Liver (tissue), 10 donors: ENCODE measurements at places on chromosomes 2 and 18. TPM values are rescaled to one million over a fixed set of nuclear protein-coding genes. Genes with fewer than 3 reads are reported as not detected.

Gene UPP2
- total RNA-seq, result 0.51 TPM

Gene NMUR1
- 0.23 TPM for total RNA-seq

DNA sequence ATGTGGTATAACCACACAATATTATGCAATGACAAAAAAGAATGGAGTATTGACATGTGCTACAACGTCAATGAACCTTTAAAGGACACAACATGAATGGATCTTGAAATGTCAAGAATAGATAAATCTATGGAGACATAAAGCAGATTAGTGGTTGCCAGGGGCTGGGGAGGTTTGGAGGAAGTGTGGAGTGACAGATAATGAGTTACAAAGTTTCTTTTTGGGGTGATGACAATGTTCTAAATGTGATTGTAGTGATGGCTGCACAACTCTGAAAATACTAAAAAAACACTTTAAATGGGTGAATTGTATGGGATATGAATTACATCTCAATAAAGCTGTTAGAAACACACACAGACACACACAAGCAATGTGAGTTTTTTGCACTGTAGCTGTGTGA, 37.4 kb upstream of the C1D start:
- H3K36me3 ChIP-seq, result no peaks in the 10 kb centered on the region
- no peaks in the 10 kb centered on the region for H3K4me1 ChIP-seq
- no peak overlapping the region for H3K27ac ChIP-seq
- no peak overlapping the region for H3K4me3 ChIP-seq
- DNase-seq, result no peak
- no peaks in the 10 kb centered on the region for H3K27me3 ChIP-seq

DNA sequence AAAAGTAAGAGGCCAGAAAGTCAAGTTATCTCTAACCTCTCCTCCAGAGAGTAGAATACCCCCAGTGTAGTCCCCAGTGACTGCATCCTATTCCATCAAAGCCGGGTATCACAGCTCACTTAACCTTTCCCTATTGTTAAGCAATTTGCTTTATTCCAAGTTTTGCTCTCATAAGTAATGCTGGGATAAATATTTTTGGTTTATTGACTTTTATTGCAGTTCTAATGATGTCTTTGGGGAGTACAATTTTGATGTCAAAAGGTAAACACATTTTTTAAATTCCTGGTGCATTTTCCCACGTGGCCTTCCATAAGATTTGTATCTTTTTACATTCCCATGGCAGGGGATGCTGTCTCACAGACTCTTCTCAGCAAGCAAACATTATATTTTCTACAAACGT, 43.3 kb downstream of the CMPK2 start:
- no peak overlapping the region for H3K4me3 ChIP-seq
- H3K27ac ChIP-seq, result no peak overlapping the region
- no peaks in the 10 kb centered on the region for H3K36me3 ChIP-seq
- H3K27me3 ChIP-seq, result no peaks in the 10 kb centered on the region
- DNase-seq, result no peak

Gene SOX11
- not detected for total RNA-seq

- H3K36me3 ChIP-seq, result no peaks in the 10 kb centered on the region
- DNase-seq, result no peak
- no peaks in the 10 kb centered on the region for H3K27me3 ChIP-seq
- no peaks in the 10 kb centered on the region for H3K4me1 ChIP-seq
These were observed 441.8 kb downstream of the SETBP1 start for GRCh38 chr18:45122506-45122905.

GRCh38 chr2:42123426-42123825, 45.7 kb upstream of the EML4 start:
- H3K36me3 ChIP-seq, result no peaks in the 10 kb centered on the region
- DNase-seq, result no peak
- no peak overlapping the region for H3K4me3 ChIP-seq
- H3K27ac ChIP-seq, result no peak overlapping the region
- no peaks in the 10 kb centered on the region for H3K27me3 ChIP-seq
- H3K4me1 ChIP-seq, result peaks cover 1% of the 10 kb centered on the region

Gene BBS5
- total RNA-seq, result 2.1 TPM

DNA sequence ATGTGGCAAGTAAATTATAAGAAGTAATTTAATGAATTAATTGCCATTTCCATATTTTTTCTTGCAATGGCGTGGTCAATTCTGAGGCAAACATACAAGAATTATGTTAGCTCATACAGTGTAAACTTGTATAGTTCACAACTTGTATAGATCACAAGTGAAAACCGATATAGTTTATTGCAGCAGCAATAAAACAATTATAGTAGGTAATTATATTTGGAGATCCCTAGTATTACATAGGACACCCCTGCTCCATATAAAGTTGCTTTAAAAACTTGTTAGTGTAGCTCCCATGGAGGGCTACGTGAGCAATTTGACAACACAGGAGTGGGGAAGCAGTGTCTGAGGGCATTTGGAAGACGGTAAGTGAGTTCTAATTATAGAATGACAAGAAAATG, 288.2 kb downstream of the SOCS6 start:
- no peaks in the 10 kb centered on the region for H3K36me3 ChIP-seq
- H3K27me3 ChIP-seq, result no peaks in the 10 kb centered on the region

- no peak overlapping the region for H3K27ac ChIP-seq
- no peak overlapping the region for H3K4me3 ChIP-seq
- H3K36me3 ChIP-seq, result no peaks in the 10 kb centered on the region
- peaks cover 4% of the 10 kb centered on the region for H3K4me1 ChIP-seq
- no peaks in the 10 kb centered on the region for H3K27me3 ChIP-seq
These were observed 90.5 kb downstream of the ASAP2 start for GRCh38 chr2:9297156-9297555.

- no peak for DNase-seq
- H3K4me1 ChIP-seq, result no peaks in the 10 kb centered on the region
- no peaks in the 10 kb centered on the region for H3K36me3 ChIP-seq
These were observed 46.3 kb downstream of the QPCT start for GRCh38 chr2:37390777-37391176.

- no peak overlapping the region for H3K4me3 ChIP-seq
- DNase-seq, result no peak
- no peak overlapping the region for H3K27ac ChIP-seq
- no peaks in the 10 kb centered on the region for H3K4me1 ChIP-seq
These were observed 261.4 kb upstream of the KCNJ3 start for GRCh38 chr2:154437104-154437503.

DNA sequence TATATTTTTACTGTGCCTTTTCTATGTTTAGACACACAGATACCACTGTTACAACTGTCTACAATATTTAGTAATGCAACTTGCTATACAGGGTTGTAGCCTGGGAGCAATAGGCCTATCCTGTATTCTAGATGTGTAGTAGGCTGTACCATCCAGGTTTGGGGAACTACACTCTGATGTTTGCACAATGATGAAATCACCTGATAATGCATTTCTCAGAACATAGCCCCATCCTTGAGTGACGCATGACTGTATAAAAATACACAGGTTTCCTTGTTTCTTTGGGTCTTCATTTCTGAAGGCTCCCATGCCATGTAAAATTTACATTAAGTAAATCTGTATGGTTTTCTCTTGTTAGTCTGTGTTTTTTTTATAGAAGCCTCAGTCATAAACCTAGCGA, 270.9 kb upstream of the SKOR2 start:
- H3K36me3 ChIP-seq, result no peaks in the 10 kb centered on the region
- DNase-seq, result no peak
- H3K27ac ChIP-seq, result no peak overlapping the region
- no peak overlapping the region for H3K4me3 ChIP-seq
- H3K4me1 ChIP-seq, result no peaks in the 10 kb centered on the region
- H3K27me3 ChIP-seq, result no peaks in the 10 kb centered on the region

DNA sequence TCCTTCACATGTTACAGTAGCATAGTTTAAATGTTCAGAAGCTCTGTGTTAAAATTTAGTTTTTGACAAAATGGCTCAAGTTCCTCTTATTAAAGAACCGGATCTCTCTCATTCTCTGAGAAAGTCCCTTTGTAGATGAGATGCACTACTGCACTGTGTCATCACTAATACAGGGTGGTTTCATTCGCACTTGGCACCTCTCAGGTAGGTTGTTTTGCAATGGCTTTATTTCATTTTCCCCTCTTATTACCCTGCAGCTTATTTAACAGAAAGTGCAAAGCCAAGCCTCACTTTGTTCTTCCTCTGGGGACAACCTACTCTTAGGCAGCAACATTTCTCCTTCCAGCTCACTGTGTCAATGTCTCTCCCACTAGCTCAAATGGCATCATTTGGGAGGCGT, 185.1 kb downstream of the DLGAP1 start:
- no peak overlapping the region for H3K27ac ChIP-seq
- H3K36me3 ChIP-seq, result no peaks in the 10 kb centered on the region
- no peaks in the 10 kb centered on the region for H3K27me3 ChIP-seq

- H3K27ac ChIP-seq, result no peak overlapping the region
- no peaks in the 10 kb centered on the region for H3K4me1 ChIP-seq
- no peaks in the 10 kb centered on the region for H3K36me3 ChIP-seq
- H3K4me3 ChIP-seq, result no peak overlapping the region
These were observed 64.4 kb upstream of the NOSTRIN start for GRCh38 chr2:168738062-168738461.

Gene MALL
- total RNA-seq, result 2.0 TPM

Gene IL1F10
- total RNA-seq, result not detected

GRCh38 chr2:86360776-86361175, 23.4 kb upstream of the REEP1 start:
- DNase-seq, result no peak
- no peaks in the 10 kb centered on the region for H3K36me3 ChIP-seq
- no peak overlapping the region for H3K27ac ChIP-seq
- H3K4me3 ChIP-seq, result no peak overlapping the region

Gene LIMS4
- total RNA-seq, result not detected

Gene EGR4
- total RNA-seq, result not detected

Gene LYPD6B
- 0.14 TPM for total RNA-seq

DNA sequence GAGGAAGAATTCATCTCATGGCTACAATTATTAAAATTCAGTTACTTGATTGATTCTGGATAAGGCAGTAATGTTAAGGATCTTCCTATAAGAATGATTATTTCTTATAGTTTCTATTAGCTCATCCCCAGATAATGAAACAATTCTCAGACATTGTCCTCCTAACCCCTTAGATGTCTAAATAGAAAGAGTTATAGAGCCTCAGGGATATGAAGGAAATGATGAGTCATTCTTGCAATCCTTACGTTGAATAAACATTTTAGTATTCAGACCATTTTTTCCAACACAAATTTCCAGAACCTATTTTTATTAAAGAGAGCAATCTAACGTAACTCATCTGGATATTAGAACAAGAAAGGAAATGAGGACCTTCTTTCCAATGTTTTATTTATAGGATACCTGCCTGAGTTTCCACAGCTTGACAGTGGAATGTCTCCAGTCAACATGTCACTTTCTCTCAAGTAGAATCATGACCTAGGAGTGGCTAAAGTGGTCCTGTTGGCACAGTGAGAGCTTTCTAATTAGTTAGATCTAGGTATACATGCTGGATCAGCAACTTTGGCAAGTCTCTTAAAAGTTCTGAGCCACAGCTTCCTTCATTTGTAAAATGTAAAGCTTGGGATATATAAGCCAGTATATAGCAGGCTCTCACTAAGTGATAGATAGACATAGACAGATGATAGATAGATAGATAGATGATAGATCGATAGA, 88.0 kb upstream of the RAB27B start:
- no peaks in the 10 kb centered on the region for H3K27me3 ChIP-seq
- no peak for DNase-seq
- no peaks in the 10 kb centered on the region for H3K36me3 ChIP-seq
- no peak overlapping the region for H3K27ac ChIP-seq
- H3K4me3 ChIP-seq, result no peak overlapping the region

Gene FBXO41
- 0.50 TPM for total RNA-seq

Gene STPG4
- total RNA-seq, result not detected

GRCh38 chr2:105744091-105744908, 412 bp upstream of the NCK2 start:
- no peaks in the 10 kb centered on the region for H3K27me3 ChIP-seq
- peak overlapping the region; percentile 60 for H3K27ac ChIP-seq
- peak; percentile 53 for DNase-seq
- peaks cover 3% of the 10 kb centered on the region for H3K4me1 ChIP-seq

- no peak overlapping the region for H3K4me3 ChIP-seq
- DNase-seq, result no peak
- peaks cover 15% of the 10 kb centered on the region for H3K36me3 ChIP-seq
These were observed 66.6 kb downstream of the DIS3L2 start for GRCh38 chr2:232028071-232028470.

Gene CROCC2
- total RNA-seq, result under 0.01 TPM

DNA sequence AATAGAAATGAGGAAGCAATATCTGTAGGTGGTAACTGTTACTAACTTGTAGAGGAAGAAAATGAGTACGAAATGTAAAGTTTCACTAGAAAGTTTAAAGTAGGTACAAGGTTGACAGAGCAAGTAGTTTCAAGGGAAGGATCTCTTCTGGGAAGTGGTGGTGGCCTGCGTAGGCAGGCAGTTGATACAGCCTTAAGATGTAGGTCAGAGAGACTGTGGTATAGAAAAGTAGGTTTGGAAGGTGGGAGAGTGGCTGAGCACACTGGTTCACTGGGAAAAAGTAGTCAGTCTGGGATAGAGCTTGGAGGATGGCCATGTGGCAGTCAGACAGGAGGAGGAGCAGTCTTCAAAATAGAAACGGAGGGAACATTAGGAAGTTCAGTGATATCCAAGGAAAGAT, 23.5 kb downstream of the KDM3A start:
- DNase-seq, result no peak
- no peak overlapping the region for H3K27ac ChIP-seq
- peaks cover 11% of the 10 kb centered on the region for H3K36me3 ChIP-seq
- no peak overlapping the region for H3K4me3 ChIP-seq
- peaks cover 2% of the 10 kb centered on the region for H3K4me1 ChIP-seq
- no peaks in the 10 kb centered on the region for H3K27me3 ChIP-seq

- no peak for DNase-seq
- no peaks in the 10 kb centered on the region for H3K36me3 ChIP-seq
- no peaks in the 10 kb centered on the region for H3K27me3 ChIP-seq
- no peak overlapping the region for H3K4me3 ChIP-seq
- no peak overlapping the region for H3K27ac ChIP-seq
- peaks cover 31% of the 10 kb centered on the region for H3K4me1 ChIP-seq
These were observed 3.3 kb downstream of the MYCN start for GRCh38 chr2:15943378-15944280.

- H3K36me3 ChIP-seq, result peaks cover 27% of the 10 kb centered on the region
- H3K4me1 ChIP-seq, result no peaks in the 10 kb centered on the region
- H3K27me3 ChIP-seq, result no peaks in the 10 kb centered on the region
- no peak overlapping the region for H3K4me3 ChIP-seq
These were observed 80.8 kb downstream of the ATL2 start for GRCh38 chr2:38296197-38296780.

Gene GPR55
- total RNA-seq, result 0.17 TPM

DNA sequence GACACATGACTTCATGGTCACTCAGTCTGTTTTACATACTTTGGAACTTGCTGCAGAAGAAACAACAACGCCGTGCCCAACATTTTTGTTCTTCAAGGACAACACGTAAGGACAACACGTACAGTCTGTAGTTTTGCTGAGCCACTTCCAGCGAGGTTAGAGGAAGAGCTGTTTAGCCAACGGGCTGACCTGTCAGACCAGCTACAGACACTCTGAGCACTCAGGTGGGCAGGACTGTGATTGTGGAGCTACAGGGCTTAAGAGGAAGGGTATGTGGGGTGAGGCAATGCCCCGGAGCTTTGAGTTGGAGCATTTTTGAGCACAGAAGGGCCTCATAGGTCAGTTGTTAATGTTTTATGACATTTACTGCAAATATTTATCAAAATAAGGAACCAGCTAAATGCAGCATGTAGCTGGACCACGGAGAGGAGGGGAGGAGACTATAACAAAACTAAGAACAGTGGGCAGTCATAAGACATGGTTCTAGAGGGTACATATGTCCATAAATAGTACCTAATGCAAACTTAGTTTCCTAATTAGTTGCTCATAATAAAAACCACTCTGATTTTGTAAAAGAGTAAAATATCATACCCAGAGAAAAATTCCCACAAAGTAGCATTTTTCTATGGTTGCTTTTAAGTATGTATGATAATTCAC, 26.3 kb upstream of the NPC1 start:
- no peaks in the 10 kb centered on the region for H3K36me3 ChIP-seq
- no peaks in the 10 kb centered on the region for H3K27me3 ChIP-seq
- peaks cover 2% of the 10 kb centered on the region for H3K4me1 ChIP-seq
